ENCODE measurements at places on chromosomes 1 and 21. TPM values are rescaled to one million over a fixed set of nuclear protein-coding genes. Genes with fewer than 3 reads are reported as not detected.

Gene RGS18
- not detected for total RNA-seq

Gene ZSWIM5
- total RNA-seq = 0.31 TPM

Gene AIRE
- total RNA-seq = not detected

Gene DNAJC28
- 0.58 TPM for total RNA-seq

Gene GLIS1
- not detected for total RNA-seq

Gene TSPAN2
- total RNA-seq = 0.24 TPM

Gene AGMAT
- total RNA-seq = 15.9 TPM

Gene FMO3
- total RNA-seq = not detected

Gene NGF
- not detected for total RNA-seq

Gene BSND
- total RNA-seq = not detected

Gene CLCA1
- not detected for total RNA-seq

Gene CNR2
- 0.29 TPM for total RNA-seq

Gene SPAG17
- not detected for total RNA-seq

Gene CHD1L
- total RNA-seq = 56.4 TPM

Gene ERVH48-1
- 4.0 TPM for total RNA-seq

Gene HSF2BP
- 0.58 TPM for total RNA-seq

Gene OR2L8
- total RNA-seq = not detected

Gene OPRD1
- total RNA-seq = not detected

Gene TPTE
- total RNA-seq = not detected

Gene KRTAP20-3
- total RNA-seq = not detected

Gene CEP85
- total RNA-seq = 36.6 TPM

Gene XCL1
- not detected for total RNA-seq

Gene IFFO2
- 14.8 TPM for total RNA-seq

Gene ELF3
- total RNA-seq = 0.33 TPM

All from activated naive CD4-positive, alpha-beta T cell treated with anti-CD3 and anti-CD28 coated beads, Interleukin-2, amount 10 ng/mL, durations not matched to agents 5 hours and 36 hours (primary cell).